Stimulated activated CD8-positive, alpha-beta memory T cell treated with anti-CD3 and anti-CD28 coated beads, Interleukin-7, amount 100 ng/mL, for 1 hour (primary cell): ENCODE measurements at places on chromosomes 12 and 14.

DNA sequence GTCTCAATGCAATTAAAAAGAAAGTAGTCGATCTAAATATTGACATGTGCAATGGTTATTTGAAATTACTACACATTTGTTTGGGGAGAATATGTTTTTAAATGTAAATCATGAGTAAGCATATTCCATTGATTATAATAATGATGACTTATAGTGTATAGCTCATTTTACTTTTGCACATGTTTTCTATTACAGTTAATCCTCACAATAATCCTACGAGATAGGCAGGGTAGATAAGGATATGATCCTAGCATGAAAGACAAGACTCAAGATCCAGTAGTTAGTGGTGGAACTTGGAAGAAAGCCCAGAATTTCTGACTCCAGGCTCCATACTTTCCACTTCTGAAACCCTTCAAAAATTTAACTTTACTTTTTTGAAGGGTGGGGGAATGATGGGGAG lies 94.0 kb downstream of the NAV3 start:
- DNase-seq, result no peak

GRCh38 chr14:103546652-103547454 lies 15.6 kb downstream of the BAG5 start:
- DNase-seq, result peak; percentile 50

GRCh38 chr12:17020765-17021164 lies 414.8 kb upstream of the LMO3 start:
- no peak for DNase-seq

- no peak for DNase-seq
Observed at GRCh38 chr14:95389471-95390011, 69.8 kb upstream of the CLMN start.

- no peak for DNase-seq
Observed at GRCh38 chr14:71661441-71661840, 270.8 kb upstream of the RGS6 start.

DNA sequence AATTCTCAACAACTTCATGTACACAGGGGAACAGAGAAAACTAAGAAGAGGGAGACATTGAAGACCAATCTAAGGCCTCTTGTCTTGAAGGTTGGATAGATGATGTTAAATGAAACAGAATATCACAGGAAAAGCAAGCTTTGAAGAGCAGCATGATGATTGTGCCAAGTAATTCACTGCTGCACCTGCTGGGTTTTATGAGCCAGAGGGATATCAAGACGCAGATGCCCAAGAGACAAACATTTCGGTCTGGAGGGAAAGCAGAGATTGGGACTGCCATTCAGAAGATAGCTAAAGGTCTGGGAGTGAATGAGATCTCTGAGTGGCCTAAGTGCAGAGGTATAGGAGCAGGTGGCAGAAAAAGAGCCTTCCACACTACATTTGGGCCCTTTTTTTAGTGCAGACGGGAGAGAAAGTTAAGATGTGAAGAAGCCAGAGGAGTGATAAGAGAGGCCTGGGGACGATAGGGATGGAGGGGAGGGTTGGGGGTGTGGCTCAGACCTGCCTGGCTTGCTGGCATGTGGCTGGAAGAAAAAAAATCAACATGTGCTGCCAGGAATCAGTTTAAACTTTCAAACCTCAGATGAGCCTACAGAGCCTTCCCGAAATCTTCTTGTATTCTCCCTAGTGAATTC lies 200.6 kb downstream of the AEBP2 start:
- no peak for DNase-seq

GRCh38 chr12:132400011-132400641 lies 70.7 kb upstream of the GALNT9 start:
- no peak for DNase-seq

- no peak for DNase-seq
Observed at GRCh38 chr14:67396381-67396970, 15.5 kb downstream of the PLEK2 start.

DNA sequence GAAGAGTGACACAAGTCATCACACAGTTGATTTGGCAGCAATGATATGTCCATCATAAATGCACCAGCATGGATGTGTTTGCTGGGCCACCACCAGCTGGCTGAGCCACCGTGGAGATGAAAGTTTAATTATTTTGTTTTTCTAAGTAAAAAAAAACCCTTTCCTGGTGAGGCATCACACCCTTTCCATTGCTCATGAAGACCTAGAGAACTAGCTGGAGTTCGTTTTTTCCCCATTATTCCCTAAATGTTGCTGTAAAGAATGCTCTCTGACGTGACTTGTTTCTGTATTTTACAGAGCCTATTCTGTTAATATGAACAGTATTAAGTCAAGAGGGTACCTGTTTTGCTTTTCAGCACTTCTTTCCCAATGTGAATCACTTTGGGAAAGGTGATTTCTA lies 257.9 kb downstream of the MSRB3 start:
- no peak for DNase-seq

GRCh38 chr14:73325630-73326299 lies 88.5 kb downstream of the PAPLN start:
- DNase-seq, result no peak

- no peak for DNase-seq
Observed at GRCh38 chr12:110888256-110888991, 32.0 kb downstream of the MYL2 start.

DNA sequence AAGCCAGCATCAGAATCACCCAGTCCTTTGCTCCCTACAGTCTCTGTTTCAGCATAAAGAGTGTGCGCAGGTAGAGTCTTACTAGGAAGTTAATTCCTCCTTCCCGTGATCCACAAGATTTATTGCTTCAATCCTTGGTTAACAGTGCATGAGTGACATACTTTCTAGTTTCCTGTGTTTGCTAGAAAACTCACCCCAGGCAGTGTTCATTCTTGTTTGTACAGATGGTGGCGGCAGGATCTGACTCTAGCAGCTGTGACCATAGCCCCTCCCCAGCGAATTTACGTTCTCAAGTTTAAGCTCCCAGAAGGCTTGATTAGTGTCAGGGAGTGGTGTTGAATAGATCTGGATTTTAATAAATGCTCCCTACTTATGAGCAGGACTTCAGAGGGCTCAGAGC lies 75.9 kb upstream of the ANO2 start:
- DNase-seq, result no peak

GRCh38 chr12:81221681-81222080 lies 143.8 kb downstream of the ACSS3 start:
- DNase-seq, result no peak

DNA sequence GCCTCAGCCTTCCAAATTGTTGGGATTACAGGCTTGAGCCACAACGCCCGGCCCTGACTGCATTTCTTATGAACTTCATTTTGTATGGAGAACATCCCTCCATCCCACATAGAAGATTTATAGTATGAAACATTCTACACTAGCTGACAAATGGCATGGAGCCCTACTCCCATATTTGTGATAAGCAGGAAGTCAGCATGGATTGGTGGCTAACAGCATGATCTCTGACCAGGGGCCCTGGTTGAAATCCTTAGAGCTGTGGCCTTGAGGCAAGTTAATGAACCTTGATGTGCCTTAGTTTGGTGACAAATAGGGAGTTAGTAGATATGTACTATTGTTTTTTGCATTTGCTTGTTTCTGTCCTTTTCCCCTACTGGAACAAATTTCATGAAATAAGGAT lies 12.3 kb downstream of the IFI27L1 start:
- DNase-seq, result no peak

GRCh38 chr14:76720382-76720813 lies 40.9 kb upstream of the VASH1 start:
- no peak for DNase-seq
